ENCODE measurements at places on chromosomes 4 and X.
A peak's percentile ranks its signal among the peaks of the same experiment; 100 is the strongest.

DNA sequence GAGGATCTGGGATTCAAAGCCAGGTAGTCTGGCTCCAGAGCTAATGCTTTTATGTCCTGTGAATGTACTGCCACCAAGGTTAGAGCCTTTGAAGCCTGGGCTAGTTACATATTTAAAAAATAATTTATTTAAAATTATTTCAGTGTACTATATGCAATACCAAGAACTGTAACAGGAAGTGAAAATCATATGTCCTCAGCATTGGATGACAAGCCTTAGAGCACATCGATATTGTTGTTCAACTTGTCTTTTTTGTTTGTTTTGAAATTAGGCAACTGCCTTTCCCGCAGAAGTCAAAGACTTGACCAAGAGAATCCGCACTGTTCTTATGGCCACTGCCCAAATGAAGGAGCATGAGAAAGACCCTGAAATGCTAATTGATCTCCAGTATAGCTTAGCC is 73.1 kb upstream of the IL13RA1 start:
- no peak for DNase-seq

GRCh38 chr4:55255179-55255578 is 90.9 kb upstream of the SRD5A3 start:
- no peak for DNase-seq

- DNase-seq = no peak
Observed at GRCh38 chrX:107154787-107155620, 36.4 kb upstream of the RBM41 start.

DNA sequence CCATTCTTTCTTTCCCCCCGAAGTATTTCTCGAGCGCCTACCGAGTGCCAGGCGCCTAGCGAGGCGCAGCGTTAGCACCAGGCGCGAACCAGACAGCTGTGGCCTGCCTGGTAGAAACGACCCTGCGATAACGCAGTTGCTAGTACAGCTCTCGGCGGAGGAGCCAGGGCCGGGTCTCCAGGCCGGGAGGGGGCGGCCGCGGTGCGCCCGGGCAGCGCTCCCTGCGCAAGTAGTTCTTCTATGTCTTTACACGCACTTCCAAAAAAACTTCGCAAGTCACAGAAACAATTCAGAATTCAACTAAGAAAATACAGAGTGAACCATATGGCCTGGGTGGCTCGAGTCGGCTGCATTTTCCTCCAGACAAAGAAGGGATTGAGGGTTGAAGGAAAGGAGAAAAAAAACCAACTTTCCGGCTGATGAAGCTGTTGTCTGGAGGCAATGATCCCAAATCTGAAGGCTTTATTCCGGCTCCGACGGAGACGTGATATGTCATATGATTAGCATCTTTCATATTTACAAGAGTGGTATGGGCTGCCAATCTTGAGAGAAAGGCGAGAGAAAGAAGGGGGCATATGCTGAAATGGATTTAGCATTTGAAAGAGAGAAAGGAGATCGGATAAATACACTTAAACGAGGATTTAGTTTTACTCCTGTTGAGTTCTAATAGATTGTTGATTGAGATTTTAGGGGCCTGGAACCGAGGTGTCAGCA is 7.2 kb upstream of the NEUROG2 start:
- peak; percentile 78 for DNase-seq

DNA sequence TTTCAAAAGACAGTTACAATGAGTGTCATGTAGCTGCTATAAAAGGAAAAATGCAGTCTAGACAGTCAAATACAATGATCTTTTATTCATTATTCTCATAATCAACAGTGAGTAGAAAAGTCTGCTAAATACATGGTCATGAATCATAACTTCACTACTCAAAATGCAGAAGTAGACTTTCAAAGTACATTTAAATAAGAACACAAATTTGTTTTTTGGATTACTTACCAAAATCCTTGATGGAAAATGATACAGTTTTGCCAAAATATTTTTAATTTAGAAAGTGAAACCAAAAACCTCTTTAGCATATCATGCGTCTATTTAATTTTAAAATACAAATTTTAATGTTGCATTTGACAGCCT is 4.9 kb downstream of the ACSL4 start:
- DNase-seq = no peak

GRCh38 chr4:111537871-111538270 is 607.4 kb upstream of the FAM241A start:
- no peak for DNase-seq

- no peak for DNase-seq
Observed at GRCh38 chr4:94653095-94653649, 104.6 kb upstream of the BMPR1B start.

DNA sequence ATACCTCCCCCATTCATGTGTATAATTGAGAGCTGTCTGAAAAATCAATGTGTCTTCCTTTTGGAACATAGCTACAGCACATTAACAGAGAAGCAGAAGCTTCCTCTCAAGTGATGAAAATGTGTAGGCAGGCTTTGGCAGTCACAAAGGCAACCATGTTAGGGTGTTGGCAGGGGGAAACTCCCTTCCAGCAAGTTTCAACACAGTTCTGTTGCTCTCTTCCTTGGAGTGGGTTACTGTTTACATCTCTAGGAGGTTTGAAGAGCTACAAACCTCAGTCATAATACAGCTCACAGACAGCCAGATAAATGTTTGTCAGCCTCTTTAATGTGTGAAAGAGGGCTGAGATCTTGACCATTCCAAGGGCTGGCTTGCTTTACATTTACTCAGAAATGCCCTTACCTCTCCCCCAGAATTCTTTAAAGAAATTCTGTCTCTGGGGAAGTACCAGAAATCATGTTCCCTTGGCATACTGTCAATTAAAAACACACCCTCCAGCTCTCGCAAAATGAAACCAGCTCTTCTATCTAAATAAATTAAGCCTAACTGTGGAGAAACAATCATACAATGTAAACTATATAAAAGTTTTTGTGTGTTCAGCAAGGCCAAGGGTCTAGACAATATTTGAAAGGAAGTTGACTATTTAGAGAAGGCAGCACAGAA is 18.9 kb downstream of the ZBTB33 start:
- no peak for DNase-seq

DNA sequence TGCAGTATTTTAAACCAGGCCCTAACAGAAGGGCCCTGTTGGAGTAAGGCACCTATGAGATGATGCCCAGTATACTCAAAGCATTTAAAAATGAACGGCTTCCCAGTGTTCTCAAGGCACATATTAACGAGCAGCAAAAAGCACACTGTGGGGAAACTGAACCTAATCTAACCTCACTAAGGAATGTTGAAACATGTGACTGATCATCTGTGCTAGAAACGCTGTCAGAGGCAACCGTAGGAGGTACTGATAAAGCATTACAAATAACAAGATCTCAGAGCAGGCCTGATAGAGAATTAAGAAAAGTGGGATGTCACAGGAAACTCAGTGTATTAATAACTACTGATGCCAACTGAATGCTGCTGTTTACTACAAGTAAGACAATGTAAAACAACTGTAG is 24.0 kb downstream of the ASB9 start:
- DNase-seq = no peak

Data from HAP-1 (cell line).